Aortic smooth muscle cell (primary cell): ENCODE measurements at places on chromosomes 3 and 15. TPM values are rescaled to one million over a fixed set of nuclear protein-coding genes. Genes with fewer than 3 reads are reported as not detected.

Gene STRIT1
- not detected in 2 replicates for total RNA-seq

Gene KBTBD8
- 22.3 and 38.1 TPM in 2 replicates for total RNA-seq

Gene INAFM2
- 33.8 and 36.3 TPM in 2 replicates for total RNA-seq

Gene CDHR4
- total RNA-seq, result 0.06 TPM in 1 of 2 replicates, not detected in the other

Gene TTC21A
- total RNA-seq, result 2.2 and 3.0 TPM in 2 replicates

Gene IQCH
- 3.0 and 5.7 TPM in 2 replicates for total RNA-seq

Gene SEMA5B
- total RNA-seq, result 0.53 and 3.6 TPM in 2 replicates
